ENCODE measurements at places on chromosomes 6 and 20. TPM values are rescaled to one million over a fixed set of nuclear protein-coding genes. Genes with fewer than 3 reads are reported as not detected.

- H3K4me1 ChIP-seq, result no peaks in the 10 kb centered on the region
- H3K27ac ChIP-seq, result no peak overlapping the region
- no peak overlapping the region for H3K4me3 ChIP-seq
- 0 out of 2 replicates have a peak, but pooled peaks cover 3% of the 10 kb centered on the region for H3K36me3 ChIP-seq
- no peaks in the 10 kb centered on the region for H3K27me3 ChIP-seq
- DNase-seq, result no peak
Observed at GRCh38 chr6:135440087-135440792, 57.3 kb downstream of the AHI1 start.

DNA sequence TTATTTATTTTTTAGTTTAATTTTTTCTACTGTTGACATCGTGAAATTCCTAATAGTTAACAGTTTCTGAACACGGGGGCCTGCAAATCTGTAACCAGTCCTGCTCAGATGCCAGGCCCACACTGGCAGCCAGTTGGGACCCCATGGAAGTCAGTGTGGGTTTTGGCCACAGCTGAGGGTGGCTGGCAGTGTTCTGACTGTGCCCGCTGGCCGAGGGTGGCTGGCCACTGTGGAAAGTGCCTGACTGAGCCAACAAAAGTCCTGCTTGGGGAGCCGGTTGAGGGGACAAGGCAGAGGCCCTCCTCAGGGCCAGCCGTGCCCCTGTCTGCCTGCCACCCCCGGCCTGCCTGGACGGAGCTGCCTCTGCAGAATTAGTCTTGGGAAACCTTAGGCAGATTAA lies 4.1 kb upstream of the PMEPA1 start:
- peaks cover 61% of the 10 kb centered on the region for H3K4me1 ChIP-seq
- peak overlapping the region; percentile 36 for H3K27ac ChIP-seq
- H3K4me3 ChIP-seq, result no peak overlapping the region
- no peaks in the 10 kb centered on the region for H3K27me3 ChIP-seq
- H3K36me3 ChIP-seq, result no peaks in the 10 kb centered on the region
- DNase-seq, result no peak

- no peaks in the 10 kb centered on the region for H3K36me3 ChIP-seq
- H3K4me1 ChIP-seq, result no peaks in the 10 kb centered on the region
- H3K4me3 ChIP-seq, result no peak overlapping the region
Observed at GRCh38 chr20:61699495-61700374, 365.9 kb downstream of the TAF4 start.

GRCh38 chr6:91633374-91634111 lies 1046.7 kb upstream of the MAP3K7 start:
- H3K27ac ChIP-seq, result no peak overlapping the region
- H3K36me3 ChIP-seq, result no peaks in the 10 kb centered on the region
- no peak overlapping the region for H3K4me3 ChIP-seq
- DNase-seq, result no peak
- H3K27me3 ChIP-seq, result no peaks in the 10 kb centered on the region

The USP49 gene
- 10.9 TPM for total RNA-seq
